CD4-positive, alpha-beta T cell treated with Interleukin-21 for 1 hour (primary cell): ENCODE measurements at places on chromosomes 12 and 14.

DNA sequence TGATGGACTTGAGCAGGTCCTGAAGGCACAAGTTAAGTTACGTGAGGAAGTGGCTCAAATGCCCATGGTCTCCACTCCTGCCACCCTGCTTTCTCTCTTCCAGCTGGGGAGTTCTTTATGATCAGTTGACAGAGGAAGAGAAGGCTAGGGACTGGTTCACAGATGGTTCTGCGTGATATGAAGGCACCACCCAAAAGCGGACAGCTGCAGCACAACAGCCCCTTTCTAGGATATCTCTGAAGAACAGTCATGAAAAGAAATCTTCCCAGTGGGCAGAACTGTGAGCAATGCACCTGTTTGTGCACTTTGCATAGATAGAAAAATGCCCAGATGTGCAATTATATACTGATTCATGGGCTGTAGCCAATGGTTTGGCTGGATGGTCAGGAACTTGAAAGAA, 162.4 kb upstream of the FSCB start:
- DNase-seq, result no peak

DNA sequence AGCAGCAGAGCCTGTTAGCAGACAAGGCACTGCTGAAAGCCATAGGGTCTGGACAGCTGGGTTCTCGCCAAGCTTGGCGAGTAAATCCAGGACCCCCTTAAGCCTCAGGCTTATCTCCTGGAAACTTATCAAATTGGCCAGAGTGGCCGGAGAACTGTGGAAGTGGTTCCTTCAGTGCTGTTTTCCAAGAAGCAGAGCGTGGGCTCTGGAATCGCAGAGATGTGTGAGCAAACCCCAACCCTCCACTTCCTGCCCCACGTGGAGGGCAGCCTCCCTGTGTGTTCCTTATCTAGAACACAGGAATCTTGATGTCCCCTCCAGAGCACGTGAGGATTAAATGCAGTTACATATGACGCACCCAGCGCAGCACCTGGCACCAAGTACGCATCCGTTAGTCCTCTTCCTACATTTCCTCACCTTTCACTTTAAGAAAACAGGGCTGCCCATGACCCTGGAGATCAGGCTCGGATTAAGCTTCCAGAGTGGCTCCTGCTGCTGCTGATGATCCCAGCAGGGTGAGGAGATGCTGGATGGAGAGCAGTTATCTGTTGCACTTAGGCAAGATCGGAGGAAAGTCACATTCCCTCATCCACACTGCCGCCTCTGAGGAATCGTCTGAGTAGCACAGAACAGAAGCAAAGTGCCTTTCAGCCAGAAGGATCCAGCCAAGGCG, 35.0 kb downstream of the MMAB start:
- no peak for DNase-seq

DNA sequence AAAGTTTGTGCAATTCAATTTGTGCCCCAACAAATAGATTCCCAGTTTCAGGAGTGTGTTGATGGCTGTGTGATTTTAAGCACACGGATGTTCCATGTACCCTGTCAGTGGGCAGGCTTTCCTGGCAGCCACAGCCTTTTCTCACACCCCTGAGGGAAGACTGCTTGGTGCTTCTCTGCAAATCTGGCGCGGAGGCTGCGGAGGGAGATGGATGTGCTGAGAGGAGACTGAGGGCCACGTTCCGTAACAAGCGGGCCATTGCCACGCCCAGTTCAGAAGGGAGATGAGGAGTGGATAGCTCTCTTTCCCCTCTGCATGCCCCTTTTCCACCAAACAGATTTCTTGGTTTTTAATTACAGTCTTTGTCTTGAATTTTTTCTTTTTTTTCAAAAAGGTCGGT, 89.1 kb downstream of the BEGAIN start:
- no peak for DNase-seq

GRCh38 chr12:121391619-121392324, 8.1 kb upstream of the RNF34 start:
- peak; percentile 50 for DNase-seq

DNA sequence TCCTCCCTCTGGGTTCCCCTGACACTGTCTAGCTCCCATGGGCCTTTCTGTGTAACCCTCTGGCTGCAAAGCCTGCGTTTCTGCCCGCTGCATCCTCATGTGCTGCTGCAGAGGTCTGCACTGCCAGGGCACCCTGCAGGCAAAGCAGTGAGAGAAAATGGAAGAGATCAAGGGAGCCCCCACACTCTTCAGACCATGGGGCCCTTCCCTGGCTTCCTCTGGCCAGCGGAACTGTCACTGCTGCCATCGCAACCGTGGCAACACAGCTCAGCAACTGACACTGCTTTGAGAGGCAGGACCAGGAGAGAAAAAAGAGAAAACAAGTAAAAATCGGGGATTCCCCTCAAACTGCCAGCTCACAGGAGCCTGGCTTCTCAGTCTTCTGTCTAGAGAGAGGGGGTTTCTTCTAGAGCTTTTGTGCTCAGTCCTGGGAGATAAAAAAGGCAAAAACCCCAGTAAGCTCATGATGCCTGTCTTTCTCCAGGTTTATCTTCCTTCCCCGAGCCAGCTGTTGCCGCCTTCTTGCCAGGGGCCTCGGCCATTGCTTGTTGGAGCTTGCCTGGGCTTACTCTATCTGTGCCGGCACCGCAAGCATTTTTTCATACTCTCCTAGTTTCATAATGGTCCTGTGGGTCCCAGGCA, 38.9 kb downstream of the C14orf132 start:
- DNase-seq, result no peak

DNA sequence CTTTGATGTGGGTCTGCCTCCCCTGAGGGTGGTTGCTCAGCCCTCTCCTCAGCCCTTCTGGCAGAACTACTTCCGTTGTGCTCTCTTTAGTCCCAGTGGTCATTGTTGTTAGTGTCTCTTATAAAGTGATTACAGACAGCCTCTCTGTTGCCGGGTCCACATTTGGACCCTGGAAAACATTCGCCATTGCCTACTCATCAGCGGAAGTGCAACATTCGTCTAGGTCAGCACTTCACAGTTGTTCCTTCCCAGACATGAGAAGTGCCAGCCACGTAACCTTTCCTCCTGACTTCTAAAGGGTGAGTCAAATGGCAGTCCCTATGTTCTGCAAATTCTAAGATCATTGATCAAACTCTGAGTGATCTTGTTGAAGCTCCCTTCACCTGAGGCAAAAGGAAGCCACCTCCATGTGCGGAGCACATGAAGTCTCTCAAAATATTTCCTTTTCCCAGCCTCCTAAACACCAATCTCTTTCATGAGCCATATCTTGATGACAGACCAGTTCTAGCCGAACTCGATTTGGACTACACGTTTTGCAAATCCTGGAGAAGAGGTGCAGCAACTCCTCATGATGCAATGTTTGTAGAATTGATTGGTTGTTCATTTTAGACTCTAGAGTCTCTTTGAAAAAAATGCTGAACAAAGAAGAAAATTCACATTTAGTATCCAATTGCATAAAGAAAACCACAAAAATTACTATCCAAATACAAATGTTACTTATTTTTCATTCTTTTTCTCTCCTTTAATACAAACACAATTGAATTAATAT, 163.8 kb downstream of the RPL10L start:
- DNase-seq, result no peak

DNA sequence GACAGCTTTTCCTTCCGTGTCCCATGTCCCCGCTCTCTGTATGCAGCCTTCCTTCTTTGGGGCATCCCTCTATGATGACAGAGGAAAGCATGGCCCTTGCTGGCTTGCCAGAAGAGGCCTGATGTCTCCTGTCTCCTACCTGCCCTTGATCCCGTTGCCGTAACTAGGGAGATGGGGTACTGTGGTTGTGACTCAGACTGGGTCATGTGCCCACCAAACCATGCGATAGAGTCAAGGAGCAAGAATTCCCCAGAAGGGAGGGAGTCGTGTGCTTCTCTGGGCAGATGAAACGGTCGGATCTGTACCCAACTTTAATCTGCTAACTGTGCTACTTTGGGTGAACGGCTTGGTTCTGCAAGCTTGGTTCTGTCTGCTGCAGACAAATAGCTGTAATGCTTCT, 99.1 kb upstream of the DYNC1H1 start:
- DNase-seq, result no peak

DNA sequence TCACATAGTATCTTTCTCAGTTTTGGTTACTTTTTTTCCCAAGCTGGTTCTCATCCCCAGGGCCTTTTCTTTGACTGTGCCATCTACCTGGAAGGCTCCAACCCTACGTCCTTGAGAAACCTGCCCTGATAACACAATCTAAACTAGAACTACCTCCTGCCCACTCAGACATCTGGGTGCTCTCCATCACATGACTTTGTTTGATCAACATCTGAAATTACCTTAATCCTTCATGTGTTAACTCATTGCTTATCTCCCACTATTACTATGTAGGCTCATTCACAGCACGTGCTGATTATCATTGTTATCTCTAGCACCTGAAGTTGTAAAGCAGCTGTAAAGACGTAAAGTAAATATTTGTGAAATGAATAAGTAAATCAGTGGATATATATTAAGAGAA, 784.0 kb downstream of the TMTC2 start:
- no peak for DNase-seq

DNA sequence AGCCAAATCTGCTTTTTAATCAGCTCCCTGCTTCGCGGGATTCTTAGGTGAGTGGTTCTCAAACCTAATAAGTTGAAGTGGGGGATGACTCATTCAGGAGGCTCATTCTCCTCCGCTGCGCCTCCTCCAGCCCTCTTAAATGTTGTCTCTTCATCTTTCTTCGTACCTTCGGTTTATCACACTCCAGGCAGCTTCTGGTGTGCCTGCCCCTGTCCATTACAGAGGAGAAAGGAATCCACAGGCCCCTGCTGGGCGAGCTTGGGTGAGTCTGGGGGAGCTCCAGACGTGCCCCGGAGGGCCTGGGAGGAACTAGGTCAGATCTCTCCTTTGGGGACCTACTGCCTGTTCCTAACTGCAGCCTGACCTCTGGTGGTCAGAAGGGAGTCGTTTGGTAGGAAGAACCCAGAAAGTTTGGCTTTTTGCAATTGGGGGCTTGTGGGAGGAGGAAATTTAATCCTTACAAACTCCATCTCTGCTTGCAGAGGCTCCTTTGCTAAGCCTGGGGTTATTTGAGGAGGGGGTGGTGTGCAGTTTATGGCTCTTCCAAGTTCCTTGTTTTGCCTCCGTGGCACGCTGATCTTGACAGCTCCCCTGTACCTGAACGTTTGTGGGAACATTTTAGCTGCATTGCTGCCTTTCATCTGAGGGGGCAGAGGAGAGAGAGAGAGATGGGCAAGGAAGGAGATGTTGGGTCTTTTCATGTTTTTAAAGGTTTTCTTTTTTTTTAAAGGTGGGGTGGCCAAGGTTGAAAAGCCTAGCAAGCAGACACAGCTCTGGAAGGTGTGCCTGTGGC, 84.1 kb upstream of the GNG2 start:
- DNase-seq, result peak; percentile 33

GRCh38 chr12:67263471-67263870, 5.7 kb upstream of the CAND1 start:
- DNase-seq, result no peak
